Activated CD4-positive, alpha-beta T cell treated with anti-CD3 and anti-CD28 coated beads, Interleukin-2, amount 10 ng/mL, durations not matched to agents 24 days and 14 days (primary cell): ENCODE measurements at places on chromosomes 13 and 19. TPM values are rescaled to one million over a fixed set of nuclear protein-coding genes. Genes with fewer than 3 reads are reported as not detected.

KCNRG gene
- total RNA-seq, result 0.43 TPM in 1 of 2 replicates, not detected in the other

PCDH8 gene
- not detected in 2 replicates for total RNA-seq

- peaks cover 11% of the 10 kb centered on the region for H3K27me3 ChIP-seq
- DNase-seq, result no peak
- H3K27ac ChIP-seq, result no peak overlapping the region
- H3K4me1 ChIP-seq, result peaks cover 2% of the 10 kb centered on the region
These were observed 394.9 kb downstream of the DLEU7 start for GRCh38 chr13:50448535-50448998.

GRCh38 chr13:110265682-110266430 is 41.1 kb downstream of the COL4A1 start:
- H3K27me3 ChIP-seq, result peaks cover 18% of the 10 kb centered on the region
- no peaks in the 10 kb centered on the region for H3K36me3 ChIP-seq
- no peak overlapping the region for H3K4me3 ChIP-seq
- DNase-seq, result no peak
- H3K4me1 ChIP-seq, result no peaks in the 10 kb centered on the region
- H3K27ac ChIP-seq, result no peak overlapping the region

DNA sequence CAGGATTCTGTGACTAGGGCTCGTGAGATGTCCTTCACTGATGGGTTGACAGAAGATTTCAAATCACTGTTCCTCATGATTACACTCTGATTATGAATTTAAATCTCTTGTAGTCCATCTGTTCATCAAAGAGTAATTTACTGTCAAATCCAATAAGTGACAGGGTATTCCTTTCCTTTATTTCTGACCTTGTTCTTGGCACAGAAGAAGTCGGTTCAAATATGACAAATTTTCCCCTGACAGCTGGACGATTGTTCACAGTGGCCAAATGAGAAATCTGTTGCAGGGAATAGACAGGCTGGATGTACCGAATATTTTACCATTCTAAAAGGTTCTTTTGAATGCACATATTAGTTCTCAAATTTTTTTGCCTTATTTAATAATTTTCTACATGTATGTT is 767.3 kb upstream of the GPC6 start:
- no peak for DNase-seq
- no peak overlapping the region for H3K4me3 ChIP-seq
- H3K27me3 ChIP-seq, result no peaks in the 10 kb centered on the region
- H3K36me3 ChIP-seq, result no peaks in the 10 kb centered on the region
- H3K4me1 ChIP-seq, result no peaks in the 10 kb centered on the region

- peak; percentile 89 for DNase-seq
- peaks cover 22% of the 10 kb centered on the region for H3K36me3 ChIP-seq
- H3K4me3 ChIP-seq, result peak overlapping the region; percentile 91
- peaks cover 50% of the 10 kb centered on the region for H3K4me1 ChIP-seq
- H3K27me3 ChIP-seq, result no peaks in the 10 kb centered on the region
These were observed 344 bp downstream of the NHLRC3 start for GRCh38 chr13:39038569-39039030.

GRCh38 chr13:58266271-58266670 is 634.7 kb downstream of the PCDH17 start:
- H3K4me1 ChIP-seq, result no peaks in the 10 kb centered on the region
- no peak for DNase-seq
- no peak overlapping the region for H3K27ac ChIP-seq
- H3K36me3 ChIP-seq, result no peaks in the 10 kb centered on the region
- no peaks in the 10 kb centered on the region for H3K27me3 ChIP-seq

ZNF524 gene
- 17.8 and 19.0 TPM in 2 replicates for total RNA-seq

GRCh38 chr19:47790398-47790814 is 11.9 kb downstream of the SELENOW start:
- peaks cover under 1% of the 10 kb centered on the region for H3K36me3 ChIP-seq
- peaks cover 6% of the 10 kb centered on the region for H3K4me1 ChIP-seq
- no peak overlapping the region for H3K4me3 ChIP-seq
- DNase-seq, result peak; percentile 94

DNA sequence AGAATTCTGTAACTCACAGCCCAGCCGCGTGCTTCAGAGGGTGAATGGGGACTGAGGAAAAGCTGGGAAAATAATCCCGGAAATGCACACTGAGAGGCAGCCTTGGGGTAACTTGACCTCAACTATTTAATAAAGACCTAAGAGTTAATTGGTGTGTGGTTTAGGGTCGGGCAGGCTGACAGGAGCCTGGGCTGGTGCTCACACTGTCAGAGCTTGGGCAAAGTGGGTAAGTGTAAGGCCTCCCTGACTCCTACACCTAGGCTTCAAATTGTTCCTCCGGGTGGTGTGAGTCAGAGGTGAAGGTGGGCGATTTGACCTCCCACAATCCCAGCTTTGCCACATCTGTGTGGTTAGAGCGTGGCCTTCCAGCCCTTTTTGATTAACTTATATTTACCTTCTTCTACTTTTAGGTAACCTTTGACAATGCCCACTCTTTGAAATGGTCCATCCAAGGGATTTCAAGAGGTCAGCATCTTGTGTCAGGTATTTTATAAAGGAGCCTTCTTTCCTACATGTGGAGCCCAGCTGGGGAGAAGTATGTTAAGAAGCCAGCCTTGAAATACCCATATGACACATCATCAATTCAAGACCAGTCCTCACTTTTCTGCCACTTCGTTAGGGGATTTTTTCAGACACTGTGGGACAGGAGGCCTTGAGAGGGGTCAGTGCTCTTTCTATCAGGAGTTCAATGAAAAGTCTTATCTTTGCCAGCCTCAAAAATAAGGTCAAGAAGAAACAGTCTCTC is 114.2 kb downstream of the NUFIP1 start:
- peaks cover 5% of the 10 kb centered on the region for H3K27me3 ChIP-seq
- H3K4me1 ChIP-seq, result peaks cover 4% of the 10 kb centered on the region
- no peak for DNase-seq
- H3K27ac ChIP-seq, result no peak overlapping the region
- H3K36me3 ChIP-seq, result no peaks in the 10 kb centered on the region
- no peak overlapping the region for H3K4me3 ChIP-seq

- no peaks in the 10 kb centered on the region for H3K27me3 ChIP-seq
- H3K36me3 ChIP-seq, result peaks cover 42% of the 10 kb centered on the region
- peak overlapping the region; percentile 95 for H3K4me3 ChIP-seq
- DNase-seq, result no peak
These were observed 1.4 kb downstream of the EPN1 start for GRCh38 chr19:55676383-55676782.
